Sigmoid colon (tissue), 7 donors: ENCODE measurements at places on chromosomes 16 and 17. TPM values are rescaled to one million over a fixed set of nuclear protein-coding genes. Genes with fewer than 3 reads are reported as not detected.

The METRNL gene
- 28.8 TPM for total RNA-seq

- H3K36me3 ChIP-seq = no peaks in the 10 kb centered on the region
- no peak for DNase-seq
- no peak overlapping the region for H3K4me3 ChIP-seq
These were observed 5.2 kb upstream of the RAI1 start for GRCh38 chr17:17675925-17676534.

DNA sequence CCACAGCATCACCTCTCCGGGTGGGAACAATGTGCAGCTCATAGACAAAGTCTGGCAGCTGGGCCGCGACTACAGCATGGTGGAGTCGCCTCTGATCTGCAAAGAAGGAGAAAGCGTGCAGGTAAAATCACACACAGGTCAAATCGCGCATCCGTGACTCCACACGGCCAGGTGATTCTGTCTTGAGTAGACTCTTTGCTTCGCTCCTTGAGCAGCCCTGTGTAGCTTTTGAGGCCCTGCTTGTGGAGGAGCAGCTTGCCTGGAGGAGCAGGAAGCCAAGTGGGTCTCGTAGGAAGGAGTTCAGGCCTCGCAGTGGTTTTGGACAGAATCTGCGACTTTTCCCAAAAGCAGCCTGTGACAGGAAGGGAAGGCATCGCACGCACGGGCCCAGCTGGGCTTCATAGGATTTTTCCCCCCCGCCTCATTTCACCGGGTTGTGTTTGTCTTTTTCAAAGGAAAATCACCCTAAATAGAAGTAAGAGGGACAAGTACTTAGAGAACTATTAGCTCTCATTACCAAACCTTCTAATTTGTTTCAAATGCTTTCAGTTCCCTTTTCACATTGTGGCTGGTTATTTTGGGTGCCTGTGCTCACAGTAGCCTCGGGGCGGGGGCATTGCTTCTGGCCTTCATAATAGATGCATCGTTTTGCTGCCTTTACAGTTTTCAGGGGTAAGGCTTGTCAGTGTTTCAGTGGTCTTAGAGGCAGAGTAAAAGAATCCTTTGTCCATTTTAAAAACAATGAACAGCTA is 71.5 kb downstream of the SEC14L1 start:
- no peaks in the 10 kb centered on the region for H3K27me3 ChIP-seq
- no peak overlapping the region for H3K4me3 ChIP-seq
- peaks cover 39% of the 10 kb centered on the region for H3K36me3 ChIP-seq
- H3K27ac ChIP-seq = peak overlapping the region; percentile 27
- H3K4me1 ChIP-seq = peaks cover 16% of the 10 kb centered on the region
- DNase-seq = peak; percentile 56

DNA sequence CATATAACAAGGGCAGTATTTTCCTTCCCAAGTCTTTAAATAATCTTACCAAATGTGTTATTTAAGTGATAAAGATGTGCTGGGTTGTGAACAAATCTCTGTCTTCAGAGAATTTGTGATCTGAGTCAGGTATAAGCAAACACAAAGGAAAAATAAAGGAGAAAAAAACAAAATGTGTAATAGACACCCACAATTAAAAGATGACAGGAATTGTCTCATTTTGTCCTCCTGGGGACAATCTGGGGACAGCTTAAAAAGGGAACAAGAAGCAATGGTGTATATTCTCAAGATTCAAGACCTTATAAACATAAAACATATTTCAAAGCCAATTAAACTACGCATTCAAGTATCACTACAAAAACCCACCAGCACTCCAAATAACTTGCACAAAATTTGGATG is 107.2 kb downstream of the TRIM37 start:
- peaks cover 41% of the 10 kb centered on the region for H3K36me3 ChIP-seq
- H3K4me3 ChIP-seq = no peak overlapping the region
- no peak for DNase-seq
- H3K4me1 ChIP-seq = no peaks in the 10 kb centered on the region

DNA sequence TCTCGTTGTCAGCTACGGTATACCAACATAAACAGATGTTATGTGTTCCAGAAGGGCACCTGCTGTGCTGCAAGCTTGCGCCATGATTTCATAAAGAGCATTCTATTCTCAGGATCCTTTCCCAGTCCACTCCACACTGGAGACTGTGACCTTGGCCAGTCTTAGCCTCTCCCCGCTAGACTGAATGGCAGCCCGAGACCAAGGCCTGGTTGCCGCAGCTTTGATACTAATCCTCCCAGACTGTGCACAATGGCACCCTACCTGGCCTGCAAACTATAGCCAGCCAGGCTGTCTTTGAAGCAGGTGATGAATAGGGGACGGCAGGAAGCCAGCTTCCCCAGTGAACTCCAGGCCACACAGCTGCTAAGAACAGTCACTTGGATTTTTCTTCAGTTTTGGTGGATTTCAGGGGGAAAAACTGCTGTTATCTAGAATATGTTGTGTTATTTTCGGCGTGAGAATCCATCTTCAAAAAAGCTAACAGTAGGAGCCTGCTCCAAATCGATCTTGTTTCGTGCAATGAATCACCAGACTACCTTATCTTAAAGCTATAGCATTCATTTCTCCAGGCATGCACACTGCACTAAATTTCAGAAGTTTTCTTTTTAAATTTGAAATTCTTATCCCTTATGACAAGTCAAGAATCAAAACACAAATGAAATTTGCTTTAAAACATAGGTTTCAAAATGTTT is 289.0 kb downstream of the CEP112 start:
- H3K4me1 ChIP-seq = no peaks in the 10 kb centered on the region
- H3K27me3 ChIP-seq = no peaks in the 10 kb centered on the region
- DNase-seq = no peak
- no peak overlapping the region for H3K27ac ChIP-seq
- H3K36me3 ChIP-seq = no peaks in the 10 kb centered on the region

GRCh38 chr17:82108961-82109475 is 11.0 kb upstream of the FASN start:
- no peaks in the 10 kb centered on the region for H3K27me3 ChIP-seq
- H3K4me1 ChIP-seq = peaks cover 22% of the 10 kb centered on the region
- no peaks in the 10 kb centered on the region for H3K36me3 ChIP-seq

The ABCA8 gene
- 71.5 TPM for total RNA-seq

DNA sequence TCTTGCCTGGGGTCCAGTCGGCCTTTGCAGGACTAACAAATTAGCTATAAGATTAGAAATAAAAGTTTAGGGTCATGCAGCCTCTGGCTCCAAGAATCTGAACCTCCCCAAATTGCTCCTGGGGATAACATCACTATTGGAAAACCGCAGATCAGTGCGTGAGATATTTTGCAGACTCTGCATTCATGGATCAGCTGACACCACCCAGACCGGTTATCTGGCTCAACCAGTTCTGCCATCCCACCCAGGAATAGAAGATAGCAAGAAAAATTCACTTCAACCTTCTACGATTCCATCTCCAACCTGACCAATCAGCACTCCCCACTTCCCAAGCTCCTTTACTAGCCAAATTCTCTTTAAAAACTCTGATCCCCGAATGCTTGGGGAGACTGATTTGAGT is 4.3 kb upstream of the PGS1 start:
- H3K36me3 ChIP-seq = no peaks in the 10 kb centered on the region
- DNase-seq = no peak
- peak overlapping the region; percentile 65 for H3K27ac ChIP-seq
- no peak overlapping the region for H3K4me3 ChIP-seq

- H3K36me3 ChIP-seq = no peaks in the 10 kb centered on the region
- peaks cover 9% of the 10 kb centered on the region for H3K4me1 ChIP-seq
- no peak overlapping the region for H3K27ac ChIP-seq
- no peak for DNase-seq
- no peak overlapping the region for H3K4me3 ChIP-seq
These were observed 1147.3 kb upstream of the GOT2 start for GRCh38 chr16:59881376-59881775.

GRCh38 chr17:72351884-72352346 is 231.1 kb downstream of the SOX9 start:
- H3K4me1 ChIP-seq = no peaks in the 10 kb centered on the region
- H3K27ac ChIP-seq = no peak overlapping the region
- no peak overlapping the region for H3K4me3 ChIP-seq

GRCh38 chr16:73433731-73434307 is 385.9 kb upstream of the ZFHX3 start:
- no peak for DNase-seq
- no peak overlapping the region for H3K4me3 ChIP-seq
- no peak overlapping the region for H3K27ac ChIP-seq
- no peaks in the 10 kb centered on the region for H3K36me3 ChIP-seq

The CDH3 gene
- under 0.01 TPM for total RNA-seq

- H3K27ac ChIP-seq = no peak overlapping the region
- peaks cover 7% of the 10 kb centered on the region for H3K36me3 ChIP-seq
- no peaks in the 10 kb centered on the region for H3K27me3 ChIP-seq
These were observed 51.7 kb downstream of the GAN start for GRCh38 chr16:81366316-81366932.

- H3K4me3 ChIP-seq = no peak overlapping the region
- peaks cover 16% of the 10 kb centered on the region for H3K4me1 ChIP-seq
- H3K27ac ChIP-seq = peak overlapping the region; percentile 64
- peak; percentile 76 for DNase-seq
- H3K36me3 ChIP-seq = peaks cover 54% of the 10 kb centered on the region
These were observed 65.2 kb downstream of the ABCC1 start for GRCh38 chr16:16014329-16015224.
